ENCODE measurements at places on chromosomes 7 and 10.

GRCh38 chr10:79238606-79239005 is 108.7 kb upstream of the PPIF start:
- DNase-seq = no peak

DNA sequence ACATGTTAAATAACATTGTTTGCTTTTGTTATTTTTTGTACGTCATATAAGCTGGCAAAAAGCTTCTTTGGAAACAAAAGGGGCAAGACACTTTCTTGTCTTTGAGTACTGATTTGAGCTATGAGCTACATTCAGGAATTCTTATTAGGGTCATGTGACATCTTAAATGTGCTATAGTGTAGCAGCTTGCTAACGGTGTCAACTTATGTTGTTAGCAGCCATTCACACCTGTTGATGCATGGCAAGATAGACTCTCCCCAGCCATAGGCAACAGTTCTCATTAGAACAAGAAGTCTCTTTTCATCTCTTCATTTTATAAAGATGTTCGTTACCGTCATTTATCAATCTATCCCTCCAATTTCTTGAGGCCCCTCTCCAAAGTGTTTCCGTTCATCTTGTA is 213.7 kb downstream of the CSTF2T start:
- DNase-seq = no peak

- DNase-seq = no peak
Measured at GRCh38 chr10:83083831-83084230, 1055.5 kb upstream of the GHITM start.

DNA sequence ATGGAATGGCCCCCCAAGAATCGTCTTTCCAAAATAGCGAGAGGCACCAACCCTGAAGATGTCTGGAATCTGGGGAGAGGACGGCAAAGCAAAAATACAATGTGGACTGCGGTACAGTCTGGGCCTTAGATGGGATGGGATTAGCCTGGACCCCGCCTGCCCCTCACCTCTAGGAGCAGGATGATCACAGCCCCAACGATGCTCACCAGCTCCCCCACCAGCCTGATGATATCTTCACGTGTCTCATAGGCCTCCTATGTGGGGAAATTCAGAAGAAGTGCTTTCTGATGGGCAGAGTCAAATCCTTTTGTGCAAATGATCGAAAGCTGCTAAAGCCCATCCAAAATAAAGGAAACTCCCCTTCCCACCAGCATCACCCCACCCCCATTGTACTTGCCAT is 18.2 kb downstream of the TRPV5 start:
- DNase-seq = no peak

DNA sequence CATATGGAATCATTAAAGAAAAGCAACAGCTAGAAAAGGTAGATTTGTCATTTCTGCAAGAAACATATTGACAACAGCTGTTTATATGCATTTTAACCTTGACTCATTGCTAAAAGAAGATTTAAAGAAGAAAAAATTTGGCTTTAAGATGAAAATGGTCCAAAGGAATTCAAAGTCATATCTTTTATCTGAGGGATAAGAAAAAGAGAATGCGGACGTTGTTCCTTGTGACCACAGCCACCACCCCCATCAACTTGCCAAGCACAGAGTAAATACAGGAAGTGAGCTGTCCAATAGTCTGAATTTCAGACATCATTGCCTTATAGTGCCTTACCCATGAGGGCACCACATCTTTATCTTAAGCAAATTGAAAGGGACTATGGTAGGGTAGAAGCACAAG is 7.3 kb upstream of the CRPPA start:
- no peak for DNase-seq

DNA sequence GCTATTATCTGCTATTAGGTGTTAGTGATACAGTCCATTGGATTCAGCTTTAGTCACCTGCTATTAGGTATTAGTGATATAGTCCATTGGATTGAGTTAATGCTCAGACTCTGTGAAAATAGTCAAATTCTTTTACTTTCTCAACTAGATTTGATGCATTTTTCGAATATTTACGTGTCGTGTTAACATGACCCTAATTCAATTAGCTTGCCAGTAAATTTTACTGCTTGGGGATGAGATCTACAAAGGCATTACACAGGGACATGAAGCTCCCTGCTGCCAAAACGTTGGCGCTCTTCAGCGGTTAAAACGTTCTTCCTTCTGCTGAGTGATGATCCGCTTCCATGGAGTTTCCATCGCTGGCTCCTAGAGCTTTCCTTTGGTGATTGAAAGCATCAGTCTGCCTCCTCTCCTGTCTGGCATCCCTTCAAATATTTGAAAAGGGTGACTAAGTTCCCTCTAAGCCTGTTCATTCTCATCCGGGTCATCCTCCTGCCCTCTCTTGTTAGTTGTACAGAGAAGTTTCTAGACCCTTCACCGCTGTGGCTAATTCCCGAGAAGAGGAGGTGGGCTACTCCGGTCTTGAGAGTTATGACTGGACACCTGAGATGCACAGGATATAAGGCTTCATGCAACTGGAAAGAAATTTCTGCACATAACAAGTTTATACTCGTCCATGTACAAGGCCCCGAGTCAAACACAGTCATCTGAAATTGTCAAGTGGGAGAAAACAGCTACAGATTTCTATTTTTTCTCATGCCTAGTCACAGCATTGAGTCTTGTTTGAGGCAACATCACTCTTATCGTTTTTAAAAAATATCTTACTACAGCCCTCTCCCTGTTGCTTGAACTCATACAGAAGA is 254.0 kb downstream of the KLF6 start:
- DNase-seq = no peak

DNA sequence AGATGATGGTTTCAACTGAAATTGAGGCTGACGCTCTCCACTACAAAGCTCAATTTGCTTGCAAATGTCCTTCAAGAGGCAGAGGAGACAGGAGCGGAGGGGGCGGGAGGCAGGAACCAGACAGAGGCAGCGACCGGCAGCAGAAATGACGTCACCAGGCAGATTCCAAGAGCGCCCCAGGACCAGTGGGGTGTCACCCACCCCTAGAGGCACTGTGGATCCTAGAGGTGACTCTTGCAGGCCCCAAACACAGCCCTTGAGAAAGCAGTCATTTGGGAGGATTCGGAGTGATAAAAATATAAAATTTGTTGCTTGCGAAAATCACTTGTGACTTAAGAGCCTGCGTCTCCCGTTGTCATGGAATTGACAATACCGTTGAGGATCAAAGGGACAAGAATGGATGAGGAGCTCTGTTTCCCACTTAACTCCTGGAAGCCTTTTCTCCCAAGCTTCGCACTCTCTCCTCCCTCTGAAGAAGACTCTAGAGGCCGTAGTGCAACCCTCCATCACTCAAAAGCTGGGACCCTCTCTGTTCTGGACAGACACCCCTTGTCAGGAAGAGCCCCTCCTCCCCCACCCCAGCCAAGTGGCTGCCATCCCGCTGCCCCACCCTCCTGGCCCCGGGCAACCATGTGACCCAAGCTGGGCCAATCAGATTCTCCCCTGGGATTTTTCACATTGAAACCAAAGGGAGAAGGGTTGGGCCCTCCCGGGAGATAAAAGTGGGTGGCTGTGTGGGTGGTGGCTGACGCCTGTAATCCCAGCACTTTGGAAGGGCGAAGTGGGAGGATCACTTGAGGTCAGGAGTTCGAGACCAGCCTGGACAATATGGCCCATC is 16.3 kb upstream of the SLC29A4 start:
- no peak for DNase-seq

Measured in HuH-7.5 (cell line).